ENCODE measurements at places on chromosomes 2 and 18.

DNA sequence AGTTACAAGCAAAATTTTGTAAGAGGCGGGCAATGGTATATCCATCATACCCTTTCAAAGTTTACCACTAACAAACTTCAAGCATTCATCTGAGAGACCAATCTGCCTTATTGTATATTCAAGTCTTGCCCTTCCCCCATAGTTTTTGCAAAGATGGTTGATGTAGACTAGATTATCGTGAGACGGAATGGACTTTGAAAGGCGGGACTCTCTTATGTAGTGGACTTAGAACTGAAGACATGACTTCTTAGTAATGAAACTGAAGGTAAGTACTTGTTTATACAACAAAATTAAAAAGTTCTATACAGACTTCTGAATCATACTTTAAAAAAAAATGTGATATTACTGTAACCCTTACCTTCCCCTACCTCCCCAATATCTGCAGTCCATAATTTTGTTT is 10.4 kb downstream of the AP1S3 start:
- DNase-seq = no peak

GRCh38 chr2:74457129-74457548 is 1.1 kb upstream of the WBP1 start:
- DNase-seq = peak; percentile 34

GRCh38 chr2:86396291-86396785 is 44.8 kb upstream of the KDM3A start:
- peak; percentile 19 for DNase-seq

DNA sequence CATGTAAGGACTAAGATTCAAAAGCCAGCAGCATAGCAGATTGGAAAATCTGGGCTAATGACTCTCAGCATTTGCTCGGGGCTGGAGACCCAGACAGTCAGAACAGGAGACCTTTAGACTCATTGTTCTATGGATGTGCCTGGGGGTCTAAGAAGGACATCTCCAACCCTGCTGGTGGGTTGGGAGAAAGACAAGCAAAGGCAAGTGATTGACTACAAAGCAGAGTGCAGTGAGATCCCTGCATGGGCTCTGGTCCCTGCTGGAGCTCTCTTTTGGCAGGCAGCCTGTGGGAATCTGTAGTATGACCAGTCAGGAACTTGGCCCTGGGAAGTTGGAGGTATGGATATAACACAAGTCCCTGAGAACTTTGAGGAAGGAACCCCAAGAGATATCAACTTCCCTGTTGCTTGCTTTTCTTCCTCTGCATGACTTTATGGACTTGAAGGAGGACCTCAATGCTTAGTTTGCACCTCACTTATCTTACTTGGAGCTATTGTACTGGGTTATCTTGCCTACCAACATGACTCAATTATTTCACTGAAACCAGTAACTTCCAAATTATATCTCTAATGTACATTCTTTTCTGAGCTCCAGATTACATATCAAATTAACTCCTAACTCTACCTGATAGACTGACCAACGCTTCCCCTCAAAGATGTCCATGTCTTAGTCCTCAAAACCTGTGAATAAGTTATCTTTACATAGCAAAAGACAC is 236.0 kb downstream of the CYRIA start:
- DNase-seq = no peak

GRCh38 chr2:195534971-195535370 is 122.1 kb upstream of the SLC39A10 start:
- no peak for DNase-seq

- DNase-seq = no peak
Observed at GRCh38 chr2:149564097-149564496, 23.5 kb downstream of the MMADHC start.

DNA sequence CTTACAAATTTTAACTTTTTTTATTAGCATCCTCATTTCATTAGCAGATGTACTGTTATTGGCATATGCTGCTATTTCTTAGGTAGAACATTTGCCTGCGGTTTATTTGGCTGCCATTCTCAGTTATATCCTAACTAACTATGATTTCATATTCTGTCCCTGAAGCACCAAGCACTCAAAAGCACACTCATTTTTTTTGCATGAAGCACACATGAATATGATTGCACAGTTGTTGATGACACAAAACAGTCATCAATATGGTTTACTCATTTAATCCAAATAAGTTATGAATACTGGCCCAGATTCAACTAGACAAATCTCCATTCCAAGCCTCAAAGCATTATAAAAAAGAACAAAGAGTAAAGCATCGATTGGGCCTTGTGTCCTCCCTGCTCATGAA is 129.4 kb upstream of the CNTNAP5 start:
- no peak for DNase-seq

DNA sequence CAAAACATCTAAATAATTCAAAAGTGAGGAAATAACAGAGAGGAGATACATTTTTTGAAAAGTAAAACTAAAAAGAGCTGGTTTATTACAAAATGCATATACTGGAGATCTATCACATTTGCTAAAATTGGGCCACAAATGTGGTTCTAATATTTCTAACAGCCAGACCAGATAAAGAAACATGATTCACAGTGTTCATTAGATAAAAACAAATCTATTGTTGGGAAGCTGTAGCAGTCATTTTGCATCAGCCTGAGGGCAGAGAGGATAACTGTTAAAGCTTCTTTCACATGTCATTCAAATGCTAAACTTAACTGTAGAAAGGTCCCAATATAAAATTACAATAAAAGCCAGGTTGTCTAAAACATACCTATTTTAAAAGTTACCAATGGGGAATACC is 148.3 kb downstream of the GULP1 start:
- no peak for DNase-seq

GRCh38 chr2:6164986-6165747 is 473.0 kb downstream of the SOX11 start:
- DNase-seq = no peak

GRCh38 chr2:159953136-159953823 is 109.1 kb downstream of the PLA2R1 start:
- DNase-seq = no peak

GRCh38 chr2:233133239-233133638 is 73.1 kb downstream of the INPP5D start:
- no peak for DNase-seq

DNA sequence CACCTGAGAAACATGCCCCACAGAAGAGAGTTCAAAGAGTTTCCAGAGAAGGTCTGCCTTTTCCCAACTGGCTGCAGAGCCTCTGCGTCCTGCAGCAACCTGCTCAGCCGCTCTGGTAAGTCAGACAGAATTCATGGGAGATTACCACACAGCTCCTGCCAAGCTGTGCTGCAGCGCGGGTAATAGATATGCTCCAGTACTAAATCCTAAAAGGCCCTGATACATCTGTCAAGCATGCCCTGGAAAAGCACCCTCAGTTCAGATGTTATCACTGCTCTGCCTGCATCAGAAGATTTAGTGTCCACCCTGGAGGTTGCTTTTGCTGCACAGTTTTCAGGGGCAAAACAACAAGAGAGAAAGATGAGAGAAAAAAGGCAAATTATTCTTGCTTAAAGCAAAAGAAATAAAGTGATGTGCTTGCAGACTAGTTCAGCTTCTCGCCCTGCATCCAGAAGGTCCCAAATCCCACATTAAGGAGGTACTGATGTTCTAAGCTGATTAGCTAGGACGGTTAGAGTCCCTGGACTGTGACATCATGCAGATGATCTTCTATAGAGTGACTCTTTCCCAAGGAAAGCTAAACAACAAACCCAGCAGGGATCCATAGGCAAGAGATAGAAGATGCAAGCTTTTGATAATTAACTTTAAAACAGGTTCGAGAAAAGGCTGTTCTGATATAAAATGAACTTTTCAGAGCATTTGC is 488.6 kb downstream of the BCL11A start:
- DNase-seq = peak; percentile 3

- DNase-seq = no peak
Observed at GRCh38 chr18:64936671-64937070, 787.8 kb upstream of the LINC00305 start.

GRCh38 chr2:44545005-44545404 is 183.3 kb downstream of the CAMKMT start:
- DNase-seq = no peak

- no peak for DNase-seq
Observed at GRCh38 chr2:118094503-118094902, 6.2 kb downstream of the INSIG2 start.

DNA sequence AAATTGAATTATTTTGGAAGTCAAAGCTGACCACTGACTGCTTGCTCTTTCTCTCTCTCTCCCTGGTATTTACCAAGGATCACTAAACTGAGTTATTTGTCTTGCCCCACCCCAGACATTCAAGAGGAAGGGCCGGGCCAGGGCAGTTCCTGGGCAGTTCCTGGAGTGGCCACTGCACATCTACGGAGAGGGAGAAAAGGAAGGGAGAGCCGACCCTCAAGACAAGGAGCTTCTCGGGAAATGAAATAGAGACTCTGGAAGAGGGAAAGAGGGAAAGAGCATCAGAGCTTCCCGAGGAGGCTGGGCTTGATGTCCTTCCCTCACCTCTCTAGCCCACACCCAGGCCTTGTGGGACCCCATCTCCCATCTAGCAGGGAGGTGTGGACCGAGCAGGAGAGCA is 83.1 kb downstream of the SEPTIN10 start:
- DNase-seq = no peak

- DNase-seq = peak; percentile 10
Observed at GRCh38 chr2:31333527-31334183, 80.9 kb downstream of the XDH start.

GRCh38 chr2:176158855-176159662 is 2.0 kb downstream of the HOXD3 start:
- no peak for DNase-seq

GRCh38 chr18:13191779-13192178 is 26.8 kb upstream of the LDLRAD4 start:
- DNase-seq = no peak

DNA sequence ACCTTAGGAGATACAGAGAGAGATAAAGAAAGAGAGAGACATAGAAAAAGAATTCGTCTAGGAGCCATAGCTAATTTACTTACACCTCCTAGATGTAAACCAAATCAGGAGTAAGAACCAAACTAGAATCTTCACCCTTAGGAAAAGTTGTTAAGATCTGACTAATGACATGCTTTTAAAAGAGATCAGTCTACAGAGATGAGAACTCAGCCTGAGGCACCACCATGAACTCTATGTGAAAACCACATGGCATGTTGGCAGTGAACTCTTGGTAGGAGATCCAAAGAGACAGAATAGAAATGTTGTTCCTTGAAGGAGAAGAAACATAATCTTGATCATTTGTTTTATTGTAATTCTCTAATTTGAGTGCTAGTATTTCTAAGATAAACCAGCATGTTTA is 585.4 kb upstream of the ID2 start:
- DNase-seq = no peak

- no peak for DNase-seq
Observed at GRCh38 chr2:189318761-189319160, 122.5 kb upstream of the WDR75 start.

DNA sequence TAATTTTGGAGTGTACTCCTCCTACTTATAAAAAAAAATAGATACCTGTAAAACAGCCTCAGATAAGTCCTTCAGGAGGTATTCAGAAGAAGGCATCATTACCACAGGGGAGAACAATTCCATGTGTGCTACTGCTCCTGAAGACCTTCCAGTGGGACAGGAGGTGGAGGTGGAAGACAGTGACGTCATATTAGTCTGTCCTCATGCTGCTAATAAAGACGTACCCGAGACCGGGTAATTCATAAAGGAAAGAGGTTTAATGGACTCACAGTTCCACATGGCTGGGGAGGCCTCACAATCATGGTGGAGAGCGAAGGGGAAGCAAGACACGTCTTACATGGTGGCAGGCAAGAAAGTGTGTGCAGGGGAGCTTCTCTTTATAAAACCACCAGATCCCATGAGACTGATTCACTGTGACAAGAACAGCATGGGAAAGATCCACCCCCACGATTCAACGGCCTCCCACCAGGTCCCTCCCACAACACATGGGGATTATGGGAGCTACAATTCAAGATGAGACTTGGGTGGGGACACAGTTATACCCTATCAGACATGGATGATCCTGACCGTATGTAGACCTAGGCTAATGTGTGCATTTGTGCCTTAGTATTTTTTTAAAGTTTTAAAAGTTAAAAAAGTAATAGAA is 98.4 kb downstream of the NDUFA10 start:
- no peak for DNase-seq

GRCh38 chr2:624551-625347 is 52.5 kb downstream of the TMEM18 start:
- DNase-seq = no peak

GRCh38 chr2:147844697-147845410 is at the start of gene ACVR2A:
Gene ACVR2A (plus strand): TSS chr2:147845029. CDS start chr2:147845153, 124 bp downstream.
- peak; percentile 47 for DNase-seq

DNA sequence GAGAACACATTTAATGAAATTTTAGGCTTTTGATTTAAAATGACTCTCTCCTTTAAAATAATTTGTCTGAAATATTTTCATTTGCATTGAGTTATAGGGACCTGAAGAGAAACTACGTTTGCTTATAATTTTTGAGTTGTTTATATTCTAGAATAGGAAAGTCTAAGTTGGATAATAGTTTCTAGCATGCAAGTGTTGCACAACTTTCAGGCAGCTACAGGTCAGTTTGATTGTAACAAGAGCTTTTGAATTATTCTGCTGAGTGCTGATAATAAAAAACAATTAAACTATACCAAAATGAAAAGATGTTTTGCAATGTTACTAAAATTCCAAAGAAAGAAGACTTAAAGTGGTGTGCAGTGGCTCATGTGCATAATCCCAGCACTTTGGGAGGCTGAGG is 71.0 kb downstream of the PDE1A start:
- DNase-seq = no peak

DNA sequence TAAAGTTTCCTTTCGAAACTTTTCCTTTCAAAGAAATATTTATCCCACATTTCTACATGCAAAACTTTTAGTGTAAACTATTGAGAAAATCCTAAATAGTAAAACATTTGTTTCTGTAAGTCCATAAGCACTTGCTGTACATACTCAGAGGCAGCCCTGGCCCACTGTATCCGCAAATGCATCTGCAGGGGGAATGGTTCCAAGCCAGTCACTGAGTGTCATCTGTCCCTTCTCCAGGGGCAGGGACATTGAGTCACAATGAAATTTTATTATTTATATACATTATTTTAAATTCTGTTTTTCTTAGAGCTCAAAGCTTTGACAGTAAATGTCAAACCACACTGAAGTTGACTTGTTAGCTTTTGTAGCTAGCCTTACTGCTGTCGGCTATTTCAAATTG is 367.2 kb downstream of the MTX2 start:
- DNase-seq = no peak

- DNase-seq = no peak
Observed at GRCh38 chr18:38545071-38545470, 979.5 kb upstream of the CELF4 start.

DNA sequence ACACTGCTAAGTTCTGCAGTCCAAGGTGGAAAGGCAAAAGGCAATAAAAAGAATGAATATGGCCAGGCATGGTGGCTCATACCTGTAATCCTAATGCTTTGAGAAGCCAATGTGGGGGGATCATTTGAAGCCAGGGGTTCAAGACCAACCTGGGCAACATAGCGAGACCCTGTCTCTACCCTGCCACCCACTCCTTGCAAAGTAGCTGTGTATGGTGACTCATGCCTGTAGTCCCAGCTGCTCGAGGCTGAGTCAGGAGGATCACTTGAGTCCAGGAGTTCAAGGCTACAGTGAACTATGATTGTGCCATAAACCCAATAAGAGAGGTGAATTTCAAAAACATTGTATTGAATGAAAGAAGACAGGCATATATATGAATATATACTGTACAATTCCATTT is 2.4 kb downstream of the MYL12B start:
- no peak for DNase-seq

Data from DMS 273 treated with DMSO at 0.1 percent for 48 hours (cell line).